ENCODE measurements at places on chromosomes 11 and 22.

- DNase-seq: no peak
Observed at GRCh38 chr11:94708642-94709041, 59.5 kb upstream of the AMOTL1 start.

GRCh38 chr11:22454461-22455090 lies 116.4 kb downstream of the SLC17A6 start:
- no peak for DNase-seq

DNA sequence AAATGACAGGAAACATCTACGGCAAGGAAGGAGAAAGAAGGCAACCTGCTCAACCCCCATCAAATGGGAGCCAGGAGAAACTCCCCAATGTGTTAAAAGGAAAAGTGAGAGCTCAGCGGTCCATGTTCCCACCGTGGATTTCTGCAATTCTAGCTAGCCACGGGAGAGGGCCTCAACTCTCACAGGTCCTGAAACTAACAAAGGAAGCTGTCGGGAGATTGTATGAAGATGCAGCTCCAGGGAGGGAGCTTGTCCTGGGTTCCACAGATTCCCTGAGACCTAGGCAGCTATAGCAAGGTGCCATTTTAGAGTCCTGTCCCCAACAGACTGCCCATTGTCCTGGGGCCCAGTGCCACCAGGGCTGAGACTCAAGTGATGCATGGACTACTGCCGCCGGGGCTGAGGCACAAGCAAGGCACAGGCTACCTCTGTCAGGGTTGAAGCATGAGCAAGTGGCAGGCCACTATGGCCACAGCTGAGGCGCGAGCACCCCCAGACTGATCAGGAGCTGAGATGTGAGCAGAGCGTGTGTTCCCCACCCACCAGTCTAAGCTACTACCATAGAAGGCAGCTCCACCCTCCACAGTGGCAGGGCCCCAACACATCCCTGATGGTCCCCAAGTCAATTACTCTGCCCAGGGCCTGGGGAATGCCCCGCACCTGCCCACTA lies 31.3 kb downstream of the RSF1 start:
- DNase-seq: no peak

DNA sequence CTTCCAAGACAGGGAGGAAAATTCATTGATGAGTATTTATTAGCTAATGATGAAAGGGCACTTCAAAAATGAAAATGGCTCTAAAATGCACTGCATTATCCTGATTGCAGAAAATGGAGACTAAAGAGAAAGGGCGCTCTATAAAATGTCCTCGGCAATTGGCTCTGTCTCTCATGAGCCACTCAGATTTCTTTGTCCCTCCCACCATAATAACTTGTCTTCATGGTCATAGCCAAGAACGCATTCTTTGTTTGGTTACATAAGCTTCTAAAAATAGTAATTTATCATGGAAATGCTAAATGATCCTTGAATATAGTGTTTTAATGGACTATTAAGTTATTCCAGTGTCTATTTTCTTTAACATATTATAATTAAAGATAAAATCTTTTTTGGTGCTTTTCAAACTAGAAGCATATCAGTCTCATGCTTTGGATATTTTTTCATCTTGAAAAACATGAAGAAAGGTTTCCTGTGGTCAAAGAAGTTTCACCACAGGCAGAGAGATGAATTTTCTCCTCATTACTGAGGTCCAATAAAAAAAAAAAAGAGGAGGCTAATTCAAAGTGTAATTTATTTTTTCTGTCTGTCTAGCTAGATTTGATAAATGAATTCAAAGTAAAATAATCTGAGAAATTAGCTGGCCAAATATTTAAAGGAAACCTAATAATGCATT lies 238.1 kb upstream of the BLID start:
- DNase-seq: no peak

DNA sequence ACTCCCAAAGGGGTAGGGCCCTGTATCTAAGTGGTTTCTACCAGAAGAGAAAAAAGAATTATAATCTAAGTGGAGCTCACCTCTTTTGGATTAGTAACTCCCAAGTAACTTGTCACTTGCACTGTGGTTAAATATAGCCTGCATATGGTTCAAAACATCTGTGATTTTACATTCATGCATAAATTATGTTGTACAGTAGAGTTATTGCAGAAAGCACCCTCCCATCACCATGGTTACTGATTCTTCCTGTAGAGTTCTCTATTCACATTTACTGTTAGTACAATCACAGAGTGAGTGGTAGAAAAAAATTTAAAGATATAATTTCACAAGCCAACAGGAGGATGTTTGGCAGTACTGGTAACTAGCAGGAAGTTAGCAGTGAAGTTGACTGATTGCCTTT lies 80.4 kb downstream of the LRRC4C start:
- DNase-seq: no peak

GRCh38 chr11:95703049-95703448 lies 86.5 kb downstream of the FAM76B start:
- DNase-seq: no peak

DNA sequence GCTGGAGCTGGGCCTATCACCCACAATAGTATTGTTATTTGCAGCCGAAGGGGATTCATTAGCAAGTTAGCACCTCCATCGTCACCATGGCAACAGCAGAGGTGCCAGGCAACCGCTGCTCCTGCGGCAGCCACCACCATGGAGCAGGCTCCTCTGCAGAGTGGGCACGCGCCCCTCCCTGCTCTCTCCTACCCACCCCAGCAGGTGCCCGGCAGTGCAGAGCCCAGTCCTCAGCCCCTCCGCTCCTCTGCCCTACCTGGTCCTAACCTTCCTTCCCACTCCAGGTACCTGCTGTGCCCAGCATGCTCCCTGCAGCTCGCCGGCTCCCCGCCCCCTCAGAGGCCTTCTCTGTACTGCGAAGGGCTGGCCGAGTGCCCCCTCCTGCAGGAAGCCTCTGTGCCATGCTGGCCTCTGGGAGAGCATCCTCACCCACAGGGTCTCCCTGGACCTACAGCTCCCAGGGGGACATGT lies 3.6 kb downstream of the DUSP8 start:
- DNase-seq: no peak

DNA sequence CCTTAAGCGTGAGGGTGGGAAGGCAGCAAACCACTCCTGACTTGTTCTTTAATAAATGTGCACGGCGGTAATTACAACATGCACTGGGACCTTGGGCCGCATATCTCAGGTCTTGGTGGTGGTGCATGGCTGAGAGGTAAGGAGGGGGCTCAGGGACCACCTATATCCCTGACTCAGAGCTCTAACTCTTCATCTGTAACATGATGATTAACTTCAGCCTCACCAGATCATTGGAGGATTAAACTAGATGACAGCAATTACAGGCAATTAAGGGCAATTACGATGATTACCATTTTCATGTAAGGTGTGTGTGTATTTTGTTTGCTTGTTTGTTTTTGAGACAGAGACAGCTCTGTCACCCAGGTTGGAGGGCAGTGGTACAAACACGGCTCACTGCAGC lies 45.0 kb downstream of the FBLN1 start:
- DNase-seq: no peak

DNA sequence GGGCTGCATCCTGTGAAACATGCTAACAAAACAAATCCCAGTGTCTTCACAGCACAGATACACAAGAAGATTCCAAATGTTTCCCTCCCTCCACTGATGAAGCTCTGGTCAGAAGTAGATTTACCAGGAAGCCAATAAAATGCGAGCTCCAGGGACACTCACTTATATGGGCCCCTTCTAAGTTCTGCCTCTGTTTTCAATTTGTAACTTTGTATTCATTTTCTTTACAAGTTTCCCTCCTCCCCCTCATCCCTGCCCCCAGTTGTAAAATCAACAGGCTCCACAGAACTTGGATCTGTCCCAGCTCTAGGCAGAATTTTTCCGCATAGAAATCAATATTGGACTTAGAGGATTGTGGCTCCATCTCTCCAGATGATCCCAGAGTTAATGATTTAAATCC lies 48.1 kb upstream of the ME3 start:
- DNase-seq: no peak

GRCh38 chr22:47565607-47566006 lies 803.2 kb downstream of the TBC1D22A start:
- DNase-seq: no peak

DNA sequence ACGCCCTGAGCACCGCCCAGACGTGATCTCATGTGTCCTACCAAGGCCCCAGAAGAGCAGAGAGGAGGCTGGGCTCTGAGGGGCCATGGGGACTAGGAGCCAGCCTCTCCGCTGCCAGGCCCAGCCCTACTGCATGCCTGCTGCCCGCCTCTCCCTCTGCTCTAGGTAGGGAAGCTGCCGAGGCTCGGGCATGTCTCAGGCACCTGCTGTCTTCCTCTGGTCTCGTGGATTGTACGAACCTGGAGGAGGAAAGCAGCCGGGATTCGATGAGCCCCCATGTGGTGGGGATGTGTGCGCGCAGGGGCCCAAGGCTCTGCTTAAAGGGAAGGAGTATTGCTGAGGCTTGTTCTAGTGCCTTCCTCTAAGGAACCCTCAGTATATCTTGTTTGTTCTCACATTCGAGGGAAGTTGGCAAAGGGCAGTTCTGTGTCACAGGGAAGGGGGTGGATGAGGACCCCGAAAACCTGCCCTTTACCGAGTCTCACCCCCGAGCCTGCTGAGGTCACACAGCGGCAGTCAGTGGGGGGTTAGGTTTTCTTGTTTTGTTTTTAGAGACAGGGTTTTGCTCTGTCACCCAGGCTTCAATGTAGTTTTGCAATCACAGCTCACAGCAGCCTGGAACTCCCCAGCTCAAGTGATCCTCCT lies 21.2 kb downstream of the DAGLA start:
- peak; percentile 25 for DNase-seq

- no peak for DNase-seq
Observed at GRCh38 chr11:13717331-13717730, 48.9 kb downstream of the FAR1 start.

- no peak for DNase-seq
Observed at GRCh38 chr11:123426789-123427188, 3.3 kb upstream of the GRAMD1B start.

DNA sequence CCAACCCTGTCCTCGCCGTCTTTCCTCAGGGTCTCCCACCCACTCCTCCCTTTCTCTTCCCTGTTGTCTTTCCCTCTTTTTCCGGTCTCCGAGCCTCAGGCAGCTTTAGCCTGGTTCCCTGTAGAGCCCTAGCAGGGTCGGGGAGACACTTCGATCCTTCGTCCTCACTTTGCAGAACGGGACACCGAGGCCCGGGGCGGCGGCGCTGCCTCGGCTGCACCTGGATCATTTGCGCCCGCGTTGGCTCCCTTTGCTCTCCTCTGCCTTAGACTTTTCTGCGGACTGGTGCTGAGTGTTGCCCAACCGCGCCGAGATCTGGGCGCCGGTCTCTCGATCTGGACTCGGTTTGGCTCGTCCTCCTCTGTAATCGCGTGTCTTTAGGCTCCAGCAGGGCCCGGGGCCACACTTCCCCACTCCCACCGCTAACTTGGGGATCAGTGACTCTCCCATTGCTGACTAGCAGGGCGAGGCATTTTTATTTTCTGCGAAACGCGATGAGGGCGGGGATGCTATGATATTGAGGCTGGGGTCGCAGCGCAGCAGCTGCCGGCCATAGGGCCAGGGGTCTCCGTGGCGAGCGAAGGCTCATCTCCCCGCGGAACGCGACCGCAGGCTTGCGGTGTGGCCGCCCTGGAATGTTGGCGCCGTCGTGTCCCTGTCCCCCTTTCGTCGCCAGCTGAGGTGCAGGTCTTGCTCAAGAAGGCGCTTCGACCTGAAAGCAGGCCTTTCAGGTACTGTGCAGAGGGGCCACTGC lies 1.6 kb upstream of the E2F8 start:
- no peak for DNase-seq

GRCh38 chr22:50620593-50621355 lies 7.2 kb downstream of the ARSA start:
- DNase-seq: peak; percentile 82

- no peak for DNase-seq
Observed at GRCh38 chr22:33529424-33530113, 390.7 kb downstream of the LARGE1 start.

GRCh38 chr11:45225961-45226871 lies 59.9 kb downstream of the SYT13 start:
- no peak for DNase-seq

GRCh38 chr11:120581313-120581712 lies 69.8 kb downstream of the GRIK4 start:
- DNase-seq: no peak

- DNase-seq: no peak
Observed at GRCh38 chr11:73047773-73048371, 94.2 kb downstream of the FCHSD2 start.

DNA sequence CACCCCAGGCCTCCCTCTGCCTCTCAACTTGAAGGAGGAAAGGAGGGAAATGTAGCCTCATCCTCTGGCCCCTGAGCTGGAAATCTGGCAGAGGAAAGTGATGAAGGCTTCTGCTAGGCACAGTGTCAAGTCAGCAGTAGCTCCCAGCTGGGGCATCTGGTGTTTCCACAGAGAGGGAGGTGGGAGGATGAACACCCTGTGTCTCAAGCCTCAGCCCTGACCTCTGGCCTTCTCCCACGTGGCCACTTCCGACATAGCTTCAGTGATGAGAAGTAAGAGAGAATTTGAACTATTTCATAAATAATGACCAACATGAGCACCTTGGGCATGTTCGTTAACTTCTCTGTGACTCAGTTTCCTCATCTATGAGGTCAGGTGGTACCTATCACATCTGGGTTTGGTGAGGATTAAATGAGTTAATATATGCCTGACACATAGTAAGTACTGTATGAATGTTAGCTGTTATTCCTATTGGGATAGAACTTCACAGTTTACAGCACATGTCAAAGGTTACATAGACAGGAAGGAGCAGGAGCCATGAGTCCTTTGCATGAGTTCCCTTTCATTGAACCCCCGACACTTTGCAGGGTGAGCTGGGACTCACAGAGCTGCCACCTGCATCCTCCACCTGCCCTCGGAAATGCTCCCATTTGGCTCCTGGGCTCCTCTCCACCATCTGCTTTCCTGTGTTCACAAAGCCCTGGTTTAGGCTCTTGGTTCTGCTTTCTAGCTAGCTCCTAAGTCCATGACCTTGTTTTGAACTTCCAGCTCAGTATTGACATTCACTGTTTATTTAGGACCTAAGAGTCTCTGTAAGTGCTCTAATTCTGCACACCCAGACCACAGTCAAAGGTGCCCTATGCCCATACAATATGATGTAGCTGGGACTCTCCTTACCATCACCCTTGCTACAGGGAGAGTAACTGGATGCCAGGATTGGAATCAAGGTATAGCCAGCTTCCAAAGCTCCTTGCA lies 61.7 kb downstream of the CSNK2A3 start:
- DNase-seq: no peak

- no peak for DNase-seq
Observed at GRCh38 chr11:108906329-108906728, 241.5 kb downstream of the DDX10 start.

DNA sequence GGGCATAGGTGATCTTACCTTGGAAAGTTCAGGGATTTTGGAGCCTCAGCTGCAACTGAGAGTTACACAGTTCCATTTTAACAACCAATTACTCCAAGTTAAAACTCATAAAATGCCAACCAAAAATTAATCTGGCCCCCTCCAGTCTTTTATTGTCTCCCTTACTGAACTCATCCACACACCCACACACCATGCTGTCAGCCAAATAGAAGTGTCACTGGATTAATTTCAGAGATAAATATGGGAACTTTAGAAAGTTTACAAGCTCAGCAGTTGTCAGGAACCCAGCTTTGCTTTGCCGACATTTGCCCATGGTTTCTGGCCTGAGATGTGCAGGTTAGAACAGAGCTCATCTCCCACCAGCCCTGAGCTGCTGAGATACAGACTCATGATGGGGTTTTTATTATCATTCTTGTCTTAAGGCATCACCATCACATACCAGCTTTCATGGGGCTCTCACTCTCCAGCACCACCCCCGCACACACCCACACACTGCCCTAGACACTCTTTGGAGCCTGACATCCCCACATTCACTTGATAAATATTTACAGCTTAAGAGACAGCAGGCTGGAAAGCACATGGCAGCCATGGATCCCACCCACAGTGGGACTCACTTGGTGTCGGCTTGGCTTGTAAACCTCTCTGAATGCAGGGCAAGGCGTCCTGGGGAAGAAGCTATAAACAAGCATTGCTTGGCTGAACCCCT lies 23.7 kb upstream of the CTR9 start:
- DNase-seq: no peak

- DNase-seq: no peak
Observed at GRCh38 chr22:25331050-25331449, 111.6 kb downstream of the CRYBB2 start.
